ENCODE measurements at places on chromosomes 12 and 14.
A peak's percentile ranks its signal among the peaks of the same experiment; 100 is the strongest.

- no peak for DNase-seq
Measured at GRCh38 chr12:42281278-42281677, 43.2 kb upstream of the YAF2 start.

DNA sequence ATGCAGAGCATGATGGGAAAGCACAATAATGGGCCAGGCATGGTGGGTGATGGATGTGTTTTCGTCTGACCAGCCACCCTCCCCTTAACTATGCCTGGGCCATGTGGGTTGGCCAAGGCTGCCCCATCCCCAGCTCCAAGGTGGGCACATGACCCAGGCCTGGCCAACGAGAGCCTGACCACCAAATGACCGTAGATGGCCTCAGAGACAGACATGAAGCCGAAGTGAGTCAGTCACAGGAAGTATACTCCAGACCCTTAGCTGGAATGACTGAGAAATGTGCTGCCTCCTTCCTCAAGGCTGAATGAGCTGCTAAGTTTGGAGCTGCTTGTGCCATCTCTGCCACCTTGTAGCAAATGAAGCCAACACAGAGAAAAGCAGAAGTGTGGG lies 233.6 kb downstream of the BCL11B start:
- no peak for DNase-seq

DNA sequence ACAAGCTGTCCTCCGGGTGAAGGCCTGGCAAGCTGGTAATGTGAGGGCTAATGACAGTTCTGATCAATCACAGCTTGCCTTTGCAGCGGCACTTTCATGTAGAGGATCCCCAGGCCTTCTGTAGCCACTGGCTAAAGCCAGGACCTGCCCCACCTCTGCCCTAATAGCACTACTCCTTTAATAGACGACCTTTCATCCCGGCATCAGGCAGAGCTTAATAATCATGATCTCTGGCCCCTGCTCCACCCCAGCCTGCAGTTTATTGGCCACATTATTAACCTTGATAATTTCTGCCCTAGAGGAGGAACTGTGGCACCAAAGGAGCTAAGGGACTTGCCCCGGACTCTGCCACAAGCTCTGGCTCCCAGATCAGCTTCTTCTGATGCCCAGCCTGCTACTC lies 142.3 kb upstream of the TBX3 start:
- no peak for DNase-seq

DNA sequence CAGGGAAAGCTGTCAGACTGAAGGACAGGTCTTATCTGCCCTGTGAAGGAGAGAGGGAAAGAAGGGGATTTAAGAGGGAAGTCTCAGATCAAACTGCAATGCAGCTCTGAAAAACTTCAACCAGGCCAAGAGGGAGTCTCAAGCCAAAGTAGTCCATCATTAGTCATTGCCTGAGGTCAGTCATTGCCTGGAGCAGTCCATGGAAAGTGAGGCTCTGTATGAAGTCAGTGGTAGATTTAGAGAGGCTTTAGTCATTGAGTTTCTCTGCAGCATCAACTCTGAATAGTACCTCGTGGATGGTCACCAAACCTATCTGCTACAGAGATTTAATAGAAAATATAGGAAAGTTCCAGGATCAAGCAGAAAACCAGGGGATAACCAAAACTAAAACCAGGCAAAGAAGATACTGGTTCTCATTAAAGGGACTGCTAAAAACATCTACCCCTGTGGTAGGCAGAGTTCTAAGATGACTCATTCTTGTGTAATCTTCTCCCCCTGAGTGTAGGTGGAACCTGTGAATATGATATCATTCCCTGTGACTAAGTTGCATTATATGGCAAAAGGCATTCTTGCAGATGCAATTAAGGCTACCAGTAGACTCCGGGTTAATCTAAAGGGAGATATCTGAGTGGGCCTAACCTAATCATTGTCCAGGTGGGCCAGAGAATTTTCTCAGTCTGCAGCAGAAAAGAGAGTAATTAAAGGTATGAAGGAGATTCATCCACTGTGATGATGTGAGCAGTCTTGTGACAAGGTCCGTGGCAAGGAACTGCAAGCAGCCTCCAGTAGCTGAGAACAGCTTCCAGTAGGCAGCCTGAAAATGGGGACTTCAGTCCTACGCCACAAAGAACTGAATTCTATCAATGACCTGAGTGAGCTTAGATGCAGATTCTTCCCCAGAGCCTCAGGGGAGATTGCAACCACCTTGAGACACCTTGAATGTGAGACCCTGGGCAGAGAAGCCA lies 123.1 kb downstream of the GALC start:
- peak; percentile 2 for DNase-seq
